ENCODE measurements at places on chromosomes 2 and 18.

DNA sequence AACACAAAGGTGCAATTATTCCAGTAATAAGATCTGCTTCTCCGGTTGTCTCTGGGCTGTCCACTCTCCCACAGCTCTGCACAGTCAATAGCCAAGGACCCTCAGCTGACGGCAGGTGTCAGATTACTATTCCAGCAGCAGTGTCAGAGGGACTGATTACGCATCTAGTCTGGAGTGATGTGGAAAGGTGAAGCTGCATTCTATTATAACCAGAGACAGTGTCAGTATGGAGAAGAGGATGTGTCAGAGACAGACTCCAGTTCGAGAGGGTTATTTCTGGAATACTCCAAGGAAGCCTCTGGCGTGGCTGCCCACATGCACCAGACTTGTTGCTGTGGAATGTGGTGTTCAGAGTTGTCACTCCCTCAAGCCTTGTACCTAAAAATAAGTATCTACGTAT lies 163.6 kb upstream of the TMEM200C start:
- no peak for DNase-seq

DNA sequence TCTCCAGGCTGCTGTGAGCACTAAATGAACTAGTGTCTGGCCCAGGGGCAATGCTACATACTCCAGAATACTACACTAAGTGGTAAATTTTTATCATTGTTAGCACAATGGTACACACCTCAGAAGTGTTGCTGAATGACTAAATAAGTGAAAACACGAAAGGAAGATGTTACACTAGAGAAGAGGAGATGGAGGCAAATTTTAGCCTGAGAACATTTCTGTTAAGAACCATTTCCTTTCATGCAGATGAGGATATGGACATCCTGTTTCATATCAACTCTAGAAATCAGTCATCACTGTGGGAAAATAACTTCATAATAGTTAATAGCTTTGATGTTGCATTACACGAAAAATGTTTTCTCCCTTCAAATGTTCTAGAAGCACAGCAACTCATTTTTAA lies 117.6 kb upstream of the STK17B start:
- no peak for DNase-seq

DNA sequence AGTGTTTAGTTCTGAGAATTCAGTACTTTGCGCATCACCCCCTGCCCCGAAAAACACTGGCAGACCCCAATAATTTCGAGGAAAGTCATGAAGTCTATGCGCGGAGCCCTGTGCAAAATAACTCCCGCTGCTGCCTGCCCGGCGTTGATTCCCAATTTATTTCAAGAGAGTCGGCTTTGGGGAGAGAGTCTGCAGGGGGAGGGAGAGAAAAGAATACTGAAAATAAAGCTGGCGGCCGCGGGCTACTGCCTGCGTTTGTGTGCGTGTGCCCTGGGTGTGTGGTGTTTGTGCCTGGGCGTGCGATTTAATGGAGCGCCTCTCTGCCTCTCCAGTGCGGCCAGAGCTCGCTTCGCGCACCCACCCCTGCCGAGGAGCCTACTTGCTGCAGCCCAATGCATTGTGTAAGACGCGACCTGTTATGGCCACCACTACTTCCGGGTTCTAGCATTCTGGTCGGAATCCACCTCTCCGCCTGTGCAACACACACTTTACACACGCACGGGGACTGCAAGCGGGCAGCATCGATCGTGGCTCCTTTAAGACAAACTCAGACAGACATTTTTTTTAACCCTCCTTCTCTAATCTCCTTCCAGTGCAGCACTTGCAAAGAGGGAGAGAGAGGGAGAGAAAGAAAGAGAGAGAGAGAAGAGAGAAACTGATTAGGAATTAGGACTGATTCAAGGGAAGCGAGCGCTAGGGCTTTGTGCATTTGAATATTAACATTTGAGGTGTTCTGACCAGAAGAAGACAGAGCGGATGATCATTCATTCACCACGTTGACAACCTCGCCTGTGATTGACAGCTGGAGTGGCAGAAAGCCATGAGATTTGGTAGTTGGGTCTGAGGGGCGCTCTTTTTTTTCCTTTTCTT lies at the start of gene MEIS1:
Gene MEIS1 (plus strand): TSS at position 447 of the 870 bp plus-strand sequence. CDS start 732 bp downstream, outside the sequence.
- DNase-seq: peak; percentile 77

DNA sequence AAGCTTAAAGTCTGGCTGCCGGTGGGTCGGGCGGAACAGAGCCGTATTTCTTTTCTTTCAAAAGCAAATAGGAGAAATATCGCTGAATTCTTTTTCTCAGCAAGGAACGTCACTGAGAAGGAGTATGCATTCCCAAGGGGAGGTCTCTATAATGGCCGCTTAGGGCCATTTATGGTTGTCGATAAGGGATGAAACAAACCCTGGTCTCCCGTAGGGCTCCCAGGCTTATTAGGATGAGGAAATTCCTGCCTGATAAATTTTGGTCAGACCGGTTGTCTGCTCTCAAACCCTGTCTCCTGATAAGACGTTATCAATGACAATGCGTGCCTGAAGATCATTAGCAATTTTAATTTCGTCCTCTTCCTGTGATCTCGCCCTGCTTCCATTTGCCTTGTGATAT lies 227.7 kb upstream of the ZEB2 start:
- DNase-seq: no peak

- DNase-seq: no peak
Measured at GRCh38 chr2:71776227-71776626, 322.9 kb downstream of the DYSF start.

GRCh38 chr2:69779258-69780001 lies 37.5 kb downstream of the ANXA4 start:
- DNase-seq: no peak

- DNase-seq: no peak
Measured at GRCh38 chr2:122009561-122009960, 254.1 kb downstream of the TSN start.

GRCh38 chr18:55403421-55403949 lies 184.5 kb downstream of the TCF4 start:
- no peak for DNase-seq

DNA sequence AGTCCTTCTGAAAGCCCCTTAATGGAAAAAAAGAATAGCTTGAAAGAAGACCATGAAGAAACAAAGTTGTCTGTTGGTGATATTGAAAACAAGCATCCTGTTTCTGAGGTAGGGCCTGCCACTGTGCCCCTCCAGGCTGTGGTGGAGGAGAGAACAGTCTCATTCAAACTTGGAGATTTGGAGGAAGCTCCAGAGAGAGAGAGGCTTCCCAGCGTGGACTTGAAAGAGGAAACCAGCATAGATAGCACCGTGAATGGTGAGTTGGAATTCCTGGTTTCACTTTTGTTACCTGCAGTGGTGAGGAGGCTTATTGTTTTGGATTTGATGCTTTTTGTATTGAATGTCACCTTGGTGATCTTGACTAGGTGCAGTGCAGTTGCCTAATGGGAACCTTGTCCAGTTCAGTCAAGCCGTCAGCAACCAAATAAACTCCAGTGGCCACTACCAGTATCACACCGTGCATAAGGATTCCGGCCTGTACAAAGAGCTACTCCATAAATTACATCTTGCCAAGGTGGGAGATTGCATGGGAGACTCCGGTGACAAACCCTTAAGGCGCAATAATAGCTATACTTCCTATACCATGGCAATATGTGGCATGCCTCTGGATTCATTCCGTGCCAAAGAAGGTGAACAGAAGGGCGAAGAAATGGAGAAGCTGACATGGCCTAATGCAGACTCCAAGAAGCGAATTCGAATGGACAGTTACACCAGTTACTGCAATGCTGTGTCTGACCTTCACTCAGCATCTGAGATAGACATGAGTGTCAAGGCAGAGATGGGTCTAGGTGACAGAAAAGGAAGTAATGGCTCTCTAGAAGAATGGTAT lies 13.3 kb downstream of the SLC20A1 start:
- no peak for DNase-seq

- DNase-seq: no peak
Measured at GRCh38 chr2:172580544-172580943, 24.7 kb downstream of the PDK1 start.

DNA sequence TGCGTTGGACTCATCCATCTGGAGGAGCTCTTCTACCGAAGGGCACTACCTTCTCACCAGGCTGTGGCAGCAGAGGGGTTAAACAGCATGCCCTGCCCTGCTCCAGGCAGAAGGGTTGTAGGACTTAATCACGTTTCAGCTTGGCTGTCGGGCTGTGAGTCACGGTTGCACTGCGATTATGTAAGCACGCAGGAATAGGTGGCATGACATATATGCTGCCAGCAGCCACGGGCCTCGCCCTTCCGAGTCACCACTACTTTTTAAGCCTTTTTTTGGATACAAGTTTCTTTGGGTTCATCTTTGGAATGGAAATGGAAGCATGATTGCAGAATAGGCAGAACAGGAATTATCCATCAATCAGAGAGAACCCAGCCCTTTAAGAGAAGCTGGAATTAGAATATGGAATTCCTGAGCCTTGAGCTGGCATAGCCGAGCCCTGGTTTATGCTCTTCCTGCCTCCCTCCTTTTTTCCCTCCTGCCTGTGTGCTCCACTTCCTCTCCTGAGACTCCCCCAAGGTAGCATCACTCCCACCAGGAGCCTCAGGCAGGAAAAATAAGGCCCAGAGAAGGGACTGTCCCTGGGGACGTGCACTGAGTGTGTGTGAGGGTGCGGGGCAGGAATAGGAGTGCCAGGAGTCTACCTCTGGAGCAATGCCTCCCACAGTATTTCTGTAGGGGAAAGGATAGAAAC lies 86.8 kb downstream of the SEMA4F start:
- no peak for DNase-seq

All from KG1 (cell line).